Right cardiac atrium (tissue), 5 donors: ENCODE measurements at places on chromosomes 16 and 17. TPM values are rescaled to one million over a fixed set of nuclear protein-coding genes. Genes with fewer than 3 reads are reported as not detected.

The MIS12 gene
- polyA plus RNA-seq: 7.9 TPM

GRCh38 chr16:369275-369865 is 968 bp downstream of the MRPL28 start:
- no peak for DNase-seq

DNA sequence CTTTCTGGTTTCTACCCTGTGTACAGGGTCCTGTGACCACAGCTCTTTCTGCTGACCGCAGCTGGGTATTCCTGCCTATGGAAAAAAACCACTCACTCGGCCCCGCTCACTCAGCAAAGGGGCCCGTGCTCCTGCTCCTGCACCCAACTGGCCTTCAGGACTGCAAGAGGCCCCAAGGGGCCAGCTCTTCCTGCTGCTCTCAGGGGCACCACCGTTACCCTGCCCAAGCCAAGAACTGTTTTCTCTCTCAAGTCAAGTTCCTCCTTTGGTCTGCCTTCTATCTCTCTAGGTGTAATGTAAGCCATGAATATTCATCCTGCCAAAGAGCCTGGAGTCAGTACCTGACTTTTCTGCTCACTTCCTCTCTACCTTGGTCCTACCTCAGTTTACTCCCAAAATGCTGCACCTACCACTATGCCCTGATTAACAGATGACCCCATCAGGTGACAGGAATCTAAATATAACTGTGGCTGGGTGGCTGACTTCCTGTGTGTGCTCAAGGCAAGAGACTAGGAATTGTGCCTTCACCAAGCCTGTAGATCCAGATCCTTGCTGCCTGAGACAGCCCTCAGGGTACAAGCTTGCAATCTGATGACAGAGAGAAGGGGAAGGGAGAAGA is 20.4 kb upstream of the SCIMP start:
- no peak for DNase-seq

- DNase-seq: no peak
These were observed 183.3 kb downstream of the CEP112 start for GRCh38 chr17:66008680-66009079.

DNA sequence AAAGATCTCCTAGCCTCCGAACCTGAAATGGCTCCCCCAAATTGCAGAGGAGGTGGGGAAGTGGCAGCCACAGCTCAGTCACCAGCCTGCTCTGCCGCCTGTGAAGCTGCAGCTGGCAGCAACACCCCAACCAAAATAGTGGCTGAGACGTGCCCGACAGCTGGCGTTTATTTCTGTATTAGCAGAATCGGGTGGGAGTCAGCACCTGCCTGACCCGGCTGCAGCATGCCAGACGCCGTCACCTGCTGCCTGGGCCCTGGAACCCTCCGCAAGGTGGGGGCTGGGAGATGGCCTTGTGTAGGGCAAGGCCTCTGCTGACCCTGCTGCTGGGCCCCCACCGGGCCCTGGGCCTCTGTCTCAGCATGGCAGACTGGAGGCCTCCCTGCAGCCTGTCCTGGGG is 17.5 kb upstream of the PABPN1L start:
- DNase-seq: no peak

DNA sequence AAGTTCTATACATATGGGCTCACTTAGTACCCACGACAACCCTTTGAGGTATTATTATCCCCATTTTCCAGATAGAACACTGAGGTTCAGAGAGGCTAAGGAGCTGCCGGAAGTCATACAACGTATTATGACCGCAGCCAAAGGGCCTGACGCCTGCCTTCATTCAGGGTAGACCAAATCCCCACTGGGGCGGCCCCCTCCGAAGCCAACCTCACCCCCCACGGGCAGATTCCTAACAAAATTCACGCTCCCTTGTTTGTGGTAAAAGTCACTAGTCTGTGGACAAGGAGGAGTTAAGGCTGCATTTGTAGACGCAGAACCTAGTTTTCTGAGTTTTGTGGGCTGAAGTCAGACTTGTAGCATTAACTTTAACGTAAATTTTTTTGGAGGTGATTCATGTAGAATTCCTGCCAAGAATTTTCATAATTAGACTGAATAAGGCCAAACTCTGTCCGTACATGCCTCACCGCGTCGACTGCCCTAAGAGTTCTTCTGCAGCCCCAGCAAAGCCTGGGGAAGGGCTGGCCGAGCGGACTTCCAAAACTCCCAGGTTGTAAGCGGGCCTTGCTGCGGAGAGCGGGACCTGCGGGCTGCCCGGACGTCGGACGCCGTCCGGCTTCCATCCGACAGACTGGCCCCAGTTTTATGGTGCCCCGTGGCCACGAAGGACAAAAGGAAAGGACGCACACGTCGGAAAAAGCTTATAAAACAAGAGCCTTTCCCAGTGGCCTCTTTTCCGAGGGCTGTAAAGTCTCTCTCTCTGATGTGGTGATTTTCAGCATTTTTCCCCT is 75.7 kb downstream of the NXN start:
- DNase-seq: peak; percentile 58
